Endothelial cell (in vitro differentiated cells): ENCODE measurements at places on chromosomes 12 and 14. TPM values are rescaled to one million over a fixed set of nuclear protein-coding genes. Genes with fewer than 3 reads are reported as not detected.

DNA sequence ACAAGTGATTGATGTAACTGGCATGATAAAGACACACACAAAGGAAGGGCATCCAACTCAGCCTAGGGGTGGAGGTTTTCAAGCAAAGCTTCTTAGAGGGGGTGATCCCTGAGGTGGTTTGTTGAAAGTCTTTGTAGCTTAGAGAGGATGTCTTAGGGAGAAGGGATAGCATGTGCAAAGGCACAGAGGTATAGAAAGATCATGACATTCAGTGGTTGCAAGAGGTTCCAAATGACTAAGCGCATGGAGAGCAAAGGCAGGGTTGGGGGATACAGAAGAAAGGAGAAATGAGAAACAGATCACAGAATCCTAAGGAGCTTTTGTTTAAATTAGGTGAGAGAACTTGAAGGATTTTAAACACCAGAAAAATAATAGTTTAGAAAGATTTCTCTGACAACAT is 5.2 kb upstream of the CCT2 start:
- DNase-seq, result no peak

GRCh38 chr12:124006085-124006845 is 33.2 kb downstream of the ZNF664 start:
- no peak for DNase-seq

DNA sequence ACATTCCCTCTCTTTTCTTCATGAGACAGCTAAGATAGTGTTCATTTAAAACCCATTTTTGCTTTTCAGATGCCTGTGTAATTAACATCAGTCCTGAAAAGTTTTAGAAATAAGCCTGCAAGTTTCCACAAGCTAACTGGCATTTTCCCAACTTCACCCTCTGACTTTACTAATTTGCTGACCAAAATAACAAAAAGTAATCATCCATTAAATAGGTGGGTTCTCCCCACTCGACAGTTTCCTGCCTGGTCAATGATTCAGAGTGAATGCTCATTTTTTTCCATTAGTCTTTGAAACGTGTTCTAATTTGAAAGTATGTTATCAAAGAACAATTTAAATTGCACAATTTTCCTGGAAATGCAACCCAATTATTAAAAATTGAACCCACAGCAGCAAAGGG is 23.6 kb downstream of the NELL2 start:
- no peak for DNase-seq

- peak; percentile 66 for DNase-seq
Observed at GRCh38 chr12:107990325-107990724, 138.8 kb upstream of the WSCD2 start.

DNA sequence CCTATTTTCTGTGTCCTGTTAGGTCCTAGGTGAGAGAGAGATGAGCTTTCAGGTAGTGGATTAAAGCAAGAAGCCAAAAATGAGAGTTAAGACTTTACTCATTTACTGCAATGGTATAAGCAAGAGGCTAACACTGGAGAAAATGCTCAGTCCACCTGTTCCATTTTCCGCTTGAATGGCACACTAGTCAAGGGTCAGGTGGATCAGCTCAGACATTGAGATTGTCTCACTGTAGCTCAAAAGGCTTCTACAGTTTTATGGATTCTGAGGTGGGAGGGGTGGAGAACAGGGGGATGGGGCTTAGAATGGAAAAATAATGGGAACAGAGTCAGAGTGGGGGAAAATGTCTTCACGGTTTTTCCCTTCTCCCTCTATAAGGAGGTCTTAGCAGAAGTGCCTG is 57.3 kb upstream of the MUCL1 start:
- no peak for DNase-seq

GRCh38 chr14:80681651-80682050 is 259.9 kb downstream of the CEP128 start:
- DNase-seq, result no peak

Gene PLA2G1B
- total RNA-seq, result not detected

- DNase-seq, result no peak
Observed at GRCh38 chr14:69665631-69666030, 54.2 kb downstream of the SUSD6 start.

Gene SIX6
- total RNA-seq, result not detected

DNA sequence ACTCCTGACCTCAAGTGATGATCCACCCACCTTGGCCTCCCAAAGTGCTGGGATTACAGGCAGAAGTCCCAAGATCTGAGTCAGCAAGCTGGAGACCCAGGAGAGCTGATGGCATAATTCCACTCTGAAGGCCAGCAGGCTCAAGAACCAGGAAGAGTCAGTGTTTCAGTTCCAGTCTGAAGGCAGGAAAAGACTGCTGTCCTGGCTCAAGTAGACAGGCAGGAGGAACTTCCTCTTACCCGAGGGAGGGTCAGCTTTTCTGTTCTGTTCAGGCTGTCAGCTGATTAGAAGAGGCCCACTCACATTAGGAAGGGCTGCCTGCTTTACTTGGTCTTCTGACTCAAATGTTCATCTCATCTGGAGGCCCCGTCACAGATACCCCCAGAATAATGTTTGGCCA is 206.0 kb upstream of the MYL2 start:
- no peak for DNase-seq

GRCh38 chr14:95935228-95935822 is 58.7 kb downstream of the TUNAR start:
- peak; percentile 57 for DNase-seq

GRCh38 chr12:114316076-114316475 is 89.9 kb downstream of the TBX5 start:
- no peak for DNase-seq

- no peak for DNase-seq
Observed at GRCh38 chr14:24059841-24060388, 8.1 kb downstream of the CARMIL3 start.

- DNase-seq, result no peak
Observed at GRCh38 chr12:95551305-95551704, at the start of gene USP44. TSS of gene USP44 (minus strand) at chr12:95551476. CDS start at chr12:95534256, 17,220 bp downstream.

DNA sequence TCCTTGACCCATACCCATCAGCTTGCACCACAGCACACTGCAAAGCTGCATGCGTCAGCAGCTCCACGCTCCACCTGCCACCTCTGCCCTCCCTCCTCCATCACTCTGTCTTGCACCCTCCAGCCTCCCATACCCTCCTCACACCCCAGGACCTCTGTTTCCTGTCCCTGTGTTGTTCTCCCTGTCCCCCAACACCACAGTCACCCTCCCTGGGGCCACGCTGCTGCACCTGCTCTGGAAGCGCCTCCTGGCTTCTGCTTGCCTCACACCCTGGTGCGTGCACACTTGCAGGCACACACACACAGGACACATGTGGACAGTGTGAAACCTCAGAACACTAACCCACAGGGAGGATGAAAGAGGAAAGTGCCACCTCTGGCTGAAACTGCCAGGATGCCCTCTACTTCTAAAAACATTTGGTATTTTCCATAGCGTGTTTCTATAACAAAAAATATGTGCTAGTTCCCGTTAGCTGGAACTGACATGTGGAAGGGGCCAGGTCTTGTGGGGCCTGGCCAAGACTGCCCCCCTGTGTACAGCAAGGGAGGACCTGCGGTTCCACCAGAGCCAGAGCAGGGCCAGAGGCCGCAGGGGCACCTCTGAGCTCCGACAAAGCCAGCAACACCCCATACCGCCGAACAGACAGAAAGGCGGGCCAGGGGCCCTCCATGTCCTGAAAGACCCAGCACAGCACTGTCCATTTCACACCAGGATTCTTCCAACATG is 10.0 kb downstream of the BRF1 start:
- no peak for DNase-seq

DNA sequence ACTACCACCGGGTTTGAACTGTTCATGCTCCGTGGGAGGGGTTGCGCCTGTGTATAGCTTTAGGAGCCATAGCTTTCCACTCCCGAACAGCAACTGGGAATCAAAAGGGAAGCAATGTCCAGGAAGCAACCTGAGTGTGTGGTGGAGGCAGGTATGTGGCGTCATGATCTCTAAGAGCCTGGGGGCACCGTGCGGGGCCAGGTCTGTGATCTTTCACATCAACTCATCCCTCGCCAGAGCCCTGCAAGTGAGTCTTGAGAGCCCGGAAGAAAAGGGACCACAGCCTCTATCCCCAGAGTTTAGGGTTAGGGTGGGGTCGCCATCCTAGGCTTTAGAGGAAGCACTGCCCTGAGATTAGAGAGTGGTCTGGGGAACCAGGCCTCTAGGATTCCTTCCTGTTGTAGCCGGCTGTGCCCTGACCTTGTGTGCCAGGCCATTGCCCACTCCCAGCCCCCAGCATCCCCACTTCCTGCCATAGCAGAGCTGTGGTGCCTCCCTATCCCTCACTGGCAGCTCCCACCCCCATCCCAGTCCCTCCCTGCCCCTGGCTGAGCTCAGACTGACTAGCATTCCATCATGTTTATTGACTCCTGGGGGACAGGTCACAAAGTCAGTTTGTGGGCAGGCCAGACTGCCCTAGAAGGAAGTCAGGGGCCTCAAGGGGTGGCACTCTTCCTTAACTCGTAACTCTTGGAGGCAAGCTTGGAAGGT is 745 bp upstream of the ADCY4 start:
- no peak for DNase-seq

Gene RNASE7
- total RNA-seq, result not detected

DNA sequence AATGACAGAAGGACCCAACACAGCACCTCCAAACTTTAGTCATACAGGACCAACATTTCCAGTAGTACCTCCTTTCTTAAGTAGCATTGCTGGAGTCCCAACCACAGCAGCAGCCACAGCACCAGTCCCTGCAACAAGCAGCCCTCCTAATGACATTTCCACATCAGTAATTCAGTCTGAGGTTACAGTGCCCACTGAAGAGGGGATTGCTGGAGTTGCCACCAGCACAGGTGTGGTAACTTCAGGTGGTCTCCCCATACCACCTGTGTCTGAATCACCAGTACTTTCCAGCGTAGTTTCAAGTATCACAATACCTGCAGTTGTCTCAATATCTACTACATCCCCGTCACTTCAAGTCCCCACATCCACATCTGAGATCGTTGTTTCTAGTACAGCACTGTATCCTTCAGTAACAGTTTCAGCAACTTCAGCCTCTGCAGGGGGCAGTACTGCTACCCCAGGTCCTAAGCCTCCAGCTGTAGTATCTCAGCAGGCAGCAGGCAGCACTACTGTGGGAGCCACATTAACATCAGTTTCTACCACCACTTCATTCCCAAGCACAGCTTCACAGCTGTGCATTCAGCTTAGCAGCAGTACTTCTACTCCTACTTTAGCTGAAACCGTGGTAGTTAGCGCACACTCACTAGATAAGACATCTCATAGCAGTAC is 64.6 kb downstream of the RAD52 start:
- DNase-seq, result no peak

- DNase-seq, result no peak
Observed at GRCh38 chr12:82479511-82479910, 121.2 kb downstream of the METTL25 start.

Gene P2RX2
- total RNA-seq, result not detected

Gene SLC25A21
- 1.2 TPM for total RNA-seq

Gene TSPAN9
- 116 TPM for total RNA-seq

Gene GLIPR1L2
- 0.26 TPM for total RNA-seq

DNA sequence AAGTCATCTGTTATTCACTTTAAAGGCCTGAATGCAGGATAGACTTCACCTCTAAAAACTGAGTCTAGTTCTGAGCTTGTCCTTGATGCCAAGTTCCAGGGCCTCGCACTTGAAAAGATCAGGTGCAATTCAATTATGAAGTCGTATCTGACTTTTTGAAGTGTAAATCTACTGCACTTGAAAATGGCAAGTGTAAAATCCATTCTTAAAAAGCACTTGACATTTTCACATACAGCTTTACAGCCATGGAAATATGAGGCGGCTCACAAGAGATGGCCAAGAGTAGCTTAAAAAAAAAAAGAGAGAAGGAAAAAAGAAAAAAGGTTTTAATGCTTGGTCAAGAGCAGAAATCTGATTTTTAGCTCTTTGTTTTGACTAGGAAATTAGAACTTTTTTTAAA is 172.5 kb downstream of the GXYLT1 start:
- no peak for DNase-seq

DNA sequence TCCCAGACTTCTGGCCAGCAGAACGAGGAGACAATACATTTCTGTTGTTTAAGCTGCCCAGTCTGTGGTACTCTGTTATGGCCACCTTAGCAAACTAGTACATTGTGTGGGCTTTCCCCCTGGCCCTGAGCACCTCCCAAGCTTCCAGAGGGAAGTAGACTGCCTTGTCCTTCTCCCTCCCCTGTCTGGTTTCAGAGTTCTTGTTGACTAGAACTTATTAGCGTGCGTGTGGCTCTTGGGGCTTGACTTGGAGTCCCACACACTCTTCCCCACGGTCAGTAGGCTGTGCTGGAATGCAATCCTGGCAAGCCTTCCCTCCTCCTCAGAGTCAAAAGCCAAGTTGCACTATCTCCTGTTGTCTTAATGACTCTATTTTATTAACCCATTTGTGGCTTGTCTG is 27.7 kb downstream of the FBLN5 start:
- no peak for DNase-seq

GRCh38 chr12:111034886-111035577 is 114.7 kb upstream of the MYL2 start:
- peak; percentile 41 for DNase-seq

- DNase-seq, result no peak
Observed at GRCh38 chr12:124175704-124176103, 119.2 kb upstream of the RFLNA start.

- no peak for DNase-seq
Observed at GRCh38 chr12:67482751-67483661, 165.5 kb upstream of the DYRK2 start.

DNA sequence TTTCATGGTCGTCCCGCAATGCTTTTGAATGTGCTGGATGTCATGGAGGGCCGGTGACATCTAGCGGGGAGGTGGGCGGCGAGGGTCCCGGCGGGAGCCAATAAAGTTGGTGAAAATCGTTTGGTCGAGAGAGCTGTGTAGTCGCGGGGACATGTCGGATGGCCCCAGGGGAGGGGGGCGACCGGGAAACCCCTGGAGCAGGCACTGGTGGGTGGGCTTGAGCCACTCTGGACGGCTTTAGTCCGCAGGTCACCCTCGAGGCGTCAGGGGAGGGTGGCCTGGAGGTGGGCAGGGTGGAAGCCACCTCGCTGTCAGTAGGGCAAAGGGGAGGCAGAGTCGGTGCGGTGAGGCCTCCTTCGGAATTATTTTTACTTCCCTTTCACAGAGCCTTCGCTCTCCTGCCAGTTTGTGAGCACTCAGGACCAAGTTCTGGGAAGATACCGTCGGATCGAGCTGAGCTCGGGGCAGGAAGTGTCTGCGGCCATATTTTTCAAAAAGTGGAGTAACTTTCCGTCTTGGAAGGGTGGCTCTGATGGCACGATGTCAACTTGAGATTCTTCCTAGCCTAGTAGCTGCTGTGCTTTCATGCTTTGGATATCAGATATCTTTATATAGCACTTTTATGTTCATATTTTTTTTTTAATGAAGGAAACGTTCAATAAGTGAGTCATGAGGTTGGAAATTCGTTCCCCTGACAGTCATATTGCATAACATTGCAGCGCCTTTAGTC is 28.2 kb downstream of the WBP11 start:
- DNase-seq, result peak; percentile 43

- DNase-seq, result no peak
Observed at GRCh38 chr12:91138337-91138920, 27.1 kb upstream of the LUM start.

Gene IFNG-AS1
- total RNA-seq, result not detected

Gene TAS2R10
- 0.87 TPM for total RNA-seq

- DNase-seq, result no peak
Observed at GRCh38 chr12:89493670-89494302, 30.8 kb downstream of the GALNT4 start.
